Mucosa of gallbladder (tissue), 1 donor: ENCODE measurements at places on chromosomes 1 and 21.

- DNase-seq = no peak
Observed at GRCh38 chr1:18012686-18013085, 94.9 kb upstream of the IGSF21 start.

DNA sequence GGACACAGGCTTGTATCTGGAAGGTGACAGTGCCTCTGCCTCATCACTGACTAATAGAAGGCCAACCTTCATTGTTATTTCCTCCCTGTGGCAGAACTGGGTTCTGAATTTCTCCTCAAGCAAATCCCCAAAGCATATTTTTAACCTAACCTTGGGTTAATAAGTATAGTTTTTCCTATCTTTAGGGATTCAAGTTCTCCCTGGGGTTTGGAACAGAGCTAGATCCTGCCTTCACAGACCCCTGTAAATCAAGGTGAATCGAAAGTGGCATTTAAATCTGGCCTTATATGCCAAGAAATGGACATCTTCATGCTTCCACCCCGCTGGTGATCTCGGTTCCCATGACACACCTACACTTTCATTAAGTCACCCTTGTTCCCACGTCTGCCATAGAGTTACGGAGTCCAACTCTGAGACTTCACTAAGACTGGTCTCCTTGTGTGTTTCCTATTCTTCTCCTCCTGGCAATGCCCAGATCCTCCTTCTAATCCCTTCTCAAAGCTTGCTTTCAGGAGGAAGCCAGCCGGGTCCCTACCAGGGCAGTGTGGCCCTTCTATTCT lies 4.3 kb upstream of the CHI3L2 start:
- DNase-seq = no peak

DNA sequence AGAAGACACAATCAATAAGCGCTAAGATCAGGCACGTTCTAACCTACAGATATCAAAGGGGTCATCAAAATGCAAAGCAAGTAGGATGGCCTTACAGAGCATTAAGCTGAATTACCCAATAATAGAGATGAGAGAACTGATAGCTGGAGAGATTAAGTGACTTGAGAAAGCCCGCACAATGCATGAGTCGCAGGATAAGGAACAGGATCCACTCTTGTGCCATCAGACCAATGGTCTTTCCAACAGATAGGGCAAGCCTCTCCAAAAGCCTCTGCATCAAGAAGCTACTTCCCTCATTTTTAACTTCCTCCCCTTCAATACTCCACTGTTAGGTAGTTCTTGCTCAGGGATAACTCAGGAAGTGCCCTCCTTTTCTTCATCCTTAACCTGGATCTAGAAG lies 2.6 kb downstream of the CHML start:
- DNase-seq = no peak

- DNase-seq = no peak
Observed at GRCh38 chr1:94304553-94304952, 67.2 kb upstream of the ARHGAP29 start.

DNA sequence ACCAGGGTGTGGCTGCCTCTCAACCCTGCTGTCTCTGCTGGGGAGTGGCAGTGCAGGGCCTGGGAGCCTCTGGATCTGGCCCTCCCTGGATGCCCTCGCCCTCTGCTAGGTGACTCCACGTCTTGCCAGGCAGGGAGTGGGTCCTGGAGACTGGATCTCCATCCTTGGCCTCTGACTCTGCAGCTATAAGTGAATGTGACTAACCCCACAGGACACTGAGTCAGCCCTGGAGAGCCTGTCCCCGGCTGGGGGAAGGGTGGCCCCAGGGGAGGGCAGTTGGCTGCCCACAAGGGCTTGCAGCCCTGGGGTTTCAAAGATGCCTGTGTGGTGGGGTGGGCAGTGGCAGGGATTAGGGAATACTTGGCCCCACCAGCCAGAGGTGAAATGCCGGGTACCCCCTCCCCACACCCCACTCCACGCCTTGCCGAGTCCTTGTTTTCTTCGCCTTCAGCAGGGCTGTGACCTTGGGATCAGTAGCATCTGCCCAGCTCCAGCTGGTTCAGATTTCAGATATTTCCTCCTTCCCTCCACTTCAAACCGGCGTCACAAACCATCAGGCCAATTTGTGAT lies 1.9 kb upstream of the MYBPH start:
- no peak for DNase-seq

GRCh38 chr21:26753822-26754221 lies 91.4 kb downstream of the ADAMTS1 start:
- DNase-seq = no peak

- DNase-seq = no peak
Observed at GRCh38 chr1:46458190-46458589, 31.4 kb upstream of the DMBX1 start.

DNA sequence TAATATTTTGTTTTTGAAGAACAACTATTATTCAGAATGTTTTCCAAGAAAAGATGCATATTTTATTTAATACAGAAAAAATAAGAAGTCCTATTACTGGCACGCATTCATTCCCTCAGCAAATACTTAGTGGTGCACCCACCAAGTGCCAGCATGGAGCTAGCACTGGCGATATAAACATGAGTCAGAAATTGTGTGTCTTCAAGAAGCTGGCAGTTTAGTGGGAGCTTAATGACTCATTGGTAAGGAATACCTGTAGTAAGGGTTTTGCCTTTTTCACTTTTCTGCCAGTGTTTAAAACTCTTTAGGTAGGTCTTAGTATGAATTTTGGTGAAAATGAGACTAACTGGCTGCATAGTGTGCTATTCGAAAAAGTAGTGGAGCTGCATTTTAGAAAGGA lies 6.3 kb downstream of the MAGI3 start:
- DNase-seq = no peak

GRCh38 chr1:223012176-223012788 lies 130.8 kb downstream of the TLR5 start:
- no peak for DNase-seq

- DNase-seq = no peak
Observed at GRCh38 chr1:186574926-186575325, 105.3 kb downstream of the PTGS2 start.

- DNase-seq = no peak
Observed at GRCh38 chr1:219952361-219952760, 24.0 kb upstream of the SLC30A10 start.

DNA sequence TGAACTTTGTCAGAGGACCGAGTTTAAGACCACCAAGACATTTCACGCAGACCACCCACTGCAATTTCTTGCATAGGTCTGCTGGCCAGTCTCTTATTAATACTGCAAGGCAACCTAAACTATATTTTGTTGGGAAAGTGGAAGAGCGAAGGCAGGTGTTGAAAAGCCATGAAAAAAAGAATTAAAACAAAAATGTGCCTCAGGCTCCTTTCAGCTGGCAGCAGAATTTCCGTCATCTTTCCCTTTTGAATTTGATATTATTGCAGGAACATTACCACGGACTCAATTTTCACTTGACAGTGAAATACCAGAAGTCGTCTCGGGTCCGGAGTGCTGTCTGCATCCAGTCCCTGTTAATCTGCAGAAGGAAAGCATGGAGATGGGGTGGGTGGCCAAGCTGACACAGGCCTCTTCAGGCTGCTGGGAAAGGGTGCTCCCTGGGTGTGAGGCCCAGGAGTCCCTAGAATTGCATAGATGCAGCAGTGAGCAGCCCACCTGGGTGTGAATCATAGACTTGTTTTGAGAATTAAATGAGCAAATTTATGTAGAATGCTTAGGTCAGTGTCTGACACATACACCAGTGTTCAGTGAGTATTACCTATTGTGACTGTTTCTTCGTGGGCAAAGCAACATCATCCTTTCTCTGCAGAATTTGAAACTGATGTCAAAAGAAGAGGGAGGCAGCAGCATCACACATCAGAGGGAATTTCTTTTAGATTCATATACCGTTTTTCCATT lies 150.7 kb downstream of the PBX1 start:
- DNase-seq = no peak

GRCh38 chr21:17786071-17786850 lies 32.9 kb downstream of the C21orf91 start:
- no peak for DNase-seq

DNA sequence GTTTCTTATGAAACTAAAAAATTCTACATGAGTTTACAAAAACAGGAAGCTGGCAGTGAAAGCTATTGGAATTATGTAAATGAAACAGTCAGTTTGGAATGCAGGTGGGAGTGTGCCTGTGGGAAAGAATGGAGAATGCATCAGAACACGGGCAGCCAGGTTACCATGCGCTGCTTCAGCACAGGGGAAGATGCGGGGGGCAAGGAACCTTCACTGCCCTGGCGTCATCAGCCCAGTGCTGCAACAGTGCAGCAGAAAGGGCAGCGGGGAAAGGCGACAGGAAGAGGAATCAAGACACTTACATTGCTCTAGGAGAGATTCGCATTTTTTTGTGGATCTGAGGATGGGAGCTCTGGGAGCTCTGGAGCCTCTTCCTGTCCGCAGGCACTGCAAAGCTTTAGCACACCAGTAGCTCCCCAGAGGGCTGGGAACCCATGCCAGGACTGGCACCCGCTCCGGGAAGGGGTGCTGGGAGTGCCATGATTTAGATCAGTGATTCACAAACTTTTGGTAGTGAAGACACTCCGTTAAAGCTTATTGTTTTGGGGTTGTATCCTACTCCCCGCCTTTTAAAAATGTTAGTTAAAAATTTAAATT lies 64.1 kb upstream of the WDR26 start:
- DNase-seq = no peak
